GM06990 (cell line): ENCODE measurements at places on chromosomes 12 and 14.

DNA sequence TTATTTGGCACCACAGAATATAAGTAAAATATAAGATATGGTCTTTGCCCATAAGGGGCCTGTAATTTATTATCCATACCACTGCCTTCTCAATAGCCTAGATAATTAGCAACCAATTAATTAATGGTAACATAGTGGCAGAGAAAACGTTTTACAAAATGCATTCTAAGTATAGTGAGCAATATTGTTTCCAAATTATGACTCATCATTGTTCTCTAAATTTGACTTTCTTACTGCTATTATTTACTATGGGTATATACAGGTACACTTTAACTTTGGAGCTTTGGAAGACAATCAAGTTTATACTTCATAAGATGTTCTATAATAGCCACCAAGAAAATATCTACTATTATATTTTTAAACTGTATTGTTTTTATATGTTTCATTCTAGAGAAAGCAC lies 26.7 kb downstream of the DCP1B start:
- DNase-seq: no peak

DNA sequence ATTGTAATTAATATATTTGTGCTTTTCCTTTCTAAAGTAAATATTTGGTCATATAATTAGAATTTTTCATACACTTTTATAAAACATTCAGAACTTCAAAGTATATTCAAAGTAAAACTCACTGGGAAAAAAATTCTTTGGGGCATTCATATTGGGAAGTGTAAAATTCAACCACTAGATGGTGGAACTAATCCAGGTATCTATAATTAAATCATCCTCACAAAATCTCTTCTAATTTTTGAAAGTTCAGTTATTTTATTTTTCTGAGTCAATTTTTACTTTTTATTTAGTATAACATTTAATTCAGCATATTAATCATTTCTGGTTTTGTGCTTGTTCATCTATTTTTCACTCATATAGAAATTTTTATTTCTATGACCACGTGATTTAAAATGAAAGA lies 81.0 kb downstream of the NTS start:
- DNase-seq: no peak

- DNase-seq: no peak
Observed at GRCh38 chr14:91238661-91239060, 5.8 kb downstream of the GPR68 start.

DNA sequence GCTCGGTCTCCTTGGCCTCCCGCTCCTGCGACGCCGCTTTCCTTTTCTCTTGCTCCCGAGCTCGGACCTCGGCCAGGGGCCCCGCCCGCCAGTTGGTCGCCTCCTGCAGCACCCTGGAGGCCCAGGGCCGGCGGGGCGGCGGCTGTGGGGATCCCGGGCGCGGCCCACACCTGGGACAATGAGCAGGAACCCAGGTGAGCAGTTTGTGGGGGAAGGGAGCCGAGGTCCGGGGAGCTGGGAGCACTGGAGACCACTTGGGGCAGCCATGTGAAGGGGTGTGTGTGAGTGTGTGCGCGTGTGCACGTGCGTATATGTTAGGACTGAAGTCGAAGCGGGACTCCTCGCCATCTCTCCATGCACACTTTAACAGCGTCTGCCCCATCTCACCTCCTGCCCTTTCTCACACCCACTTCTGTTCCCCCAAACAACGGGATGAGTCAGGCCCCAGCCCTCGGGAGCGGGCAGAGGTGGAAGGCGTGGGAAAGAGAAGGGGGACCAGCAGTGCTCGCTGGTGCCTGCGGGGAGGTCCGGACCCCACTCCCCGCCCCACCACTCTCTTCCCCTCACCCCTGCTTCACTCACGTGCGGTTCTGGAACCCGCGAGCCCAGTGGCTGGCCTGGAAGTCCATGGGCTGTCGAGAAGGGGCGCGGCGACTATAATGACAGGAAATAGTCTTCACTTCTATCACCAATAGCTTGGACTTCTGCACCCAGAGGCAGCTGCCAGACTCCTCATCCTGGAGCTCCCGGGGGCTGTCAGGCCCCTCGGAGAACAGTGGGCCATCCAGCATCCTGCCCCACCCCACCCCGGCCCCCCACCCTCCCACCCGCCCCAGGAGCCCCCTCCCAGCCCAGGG lies 450 bp downstream of the DDN start:
- no peak for DNase-seq

GRCh38 chr12:116018282-116018681 lies 259.2 kb downstream of the MED13L start:
- DNase-seq: no peak

GRCh38 chr14:38404100-38404541 lies 148.2 kb upstream of the CLEC14A start:
- no peak for DNase-seq

DNA sequence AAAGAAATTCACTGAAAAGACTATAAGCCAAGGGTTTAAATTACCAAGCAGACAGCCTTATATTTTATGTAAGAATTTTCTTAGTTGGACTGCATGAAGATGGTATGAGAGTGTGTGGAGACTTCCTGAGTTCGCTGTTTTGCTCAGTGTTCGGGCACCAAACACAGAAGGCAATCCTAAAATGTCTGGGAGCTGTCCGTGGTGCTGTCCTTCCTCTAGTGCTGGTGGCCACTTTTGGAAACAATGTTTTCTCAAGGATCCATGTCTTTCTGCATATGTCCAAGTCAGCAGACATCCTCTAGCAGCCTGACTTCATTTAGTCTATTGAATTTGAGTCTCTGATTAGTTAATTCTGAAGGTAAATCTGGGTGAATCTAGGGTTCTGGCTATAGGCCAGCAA lies 135.8 kb downstream of the SLC8A3 start:
- DNase-seq: no peak

GRCh38 chr14:102207831-102208365 lies 68.2 kb downstream of the WDR20 start:
- no peak for DNase-seq

- DNase-seq: no peak
Observed at GRCh38 chr12:31756977-31757420, 28.2 kb upstream of the AMN1 start.

GRCh38 chr12:75650595-75651341 lies 139.4 kb upstream of the KRR1 start:
- DNase-seq: no peak

DNA sequence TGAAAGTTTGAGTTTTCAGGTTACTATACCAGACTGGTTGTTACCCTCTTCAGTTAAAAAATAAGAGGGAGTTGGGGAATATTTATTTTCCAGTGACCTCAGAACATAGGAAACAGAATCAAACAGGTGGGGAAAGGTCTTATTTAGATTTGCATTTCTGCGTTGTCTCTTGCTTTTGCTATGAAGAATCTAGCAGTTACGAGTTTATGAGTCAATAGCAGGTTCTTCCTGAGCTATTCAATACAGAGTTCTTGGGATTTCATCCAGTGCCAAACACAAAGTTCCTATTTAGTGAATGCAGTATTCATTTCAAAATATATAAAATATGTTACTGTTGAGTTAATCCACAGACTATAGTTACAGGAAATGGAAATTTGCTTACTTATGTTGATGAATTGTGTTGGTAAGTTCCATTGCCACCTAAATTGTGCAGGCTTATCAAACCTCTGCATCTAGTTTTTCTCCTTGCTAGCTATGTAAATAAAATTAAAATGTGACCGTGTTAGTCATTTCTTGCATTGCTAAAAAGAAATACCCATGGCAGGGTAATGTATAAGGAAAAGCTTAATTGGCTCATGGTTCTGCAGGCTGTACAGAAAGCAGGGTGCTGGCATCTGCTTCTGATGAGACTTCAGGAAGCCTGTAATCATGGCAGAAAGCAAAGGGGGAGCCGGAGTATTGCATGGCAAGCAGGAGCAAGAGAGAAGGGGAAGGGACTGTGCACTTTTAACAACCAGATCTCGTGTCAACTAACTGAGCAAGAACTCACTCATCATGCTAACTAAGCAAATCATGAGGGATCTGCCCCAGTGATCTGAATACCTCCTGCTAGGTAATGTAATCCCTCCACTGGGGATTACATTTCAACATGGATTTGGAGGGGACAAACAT lies 110.2 kb downstream of the KTN1 start:
- DNase-seq: no peak

DNA sequence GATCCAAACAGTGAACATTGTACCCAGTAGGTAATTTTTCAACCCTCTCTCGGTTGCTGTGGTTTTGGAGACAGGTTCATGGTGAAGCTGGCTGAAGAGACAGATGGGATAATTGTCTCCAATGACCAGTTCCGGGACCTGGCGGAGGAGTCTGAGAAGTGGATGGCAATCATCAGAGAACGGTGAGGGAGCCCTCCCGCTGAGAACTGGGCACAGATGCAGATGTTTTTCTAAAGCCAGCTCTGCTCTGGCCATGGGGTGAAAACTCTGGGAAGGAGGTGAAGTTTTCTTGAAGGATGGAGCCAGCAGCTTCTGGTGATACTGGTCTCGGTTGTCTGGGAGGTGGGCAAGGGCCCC lies 6.2 kb downstream of the KHNYN start:
- no peak for DNase-seq

DNA sequence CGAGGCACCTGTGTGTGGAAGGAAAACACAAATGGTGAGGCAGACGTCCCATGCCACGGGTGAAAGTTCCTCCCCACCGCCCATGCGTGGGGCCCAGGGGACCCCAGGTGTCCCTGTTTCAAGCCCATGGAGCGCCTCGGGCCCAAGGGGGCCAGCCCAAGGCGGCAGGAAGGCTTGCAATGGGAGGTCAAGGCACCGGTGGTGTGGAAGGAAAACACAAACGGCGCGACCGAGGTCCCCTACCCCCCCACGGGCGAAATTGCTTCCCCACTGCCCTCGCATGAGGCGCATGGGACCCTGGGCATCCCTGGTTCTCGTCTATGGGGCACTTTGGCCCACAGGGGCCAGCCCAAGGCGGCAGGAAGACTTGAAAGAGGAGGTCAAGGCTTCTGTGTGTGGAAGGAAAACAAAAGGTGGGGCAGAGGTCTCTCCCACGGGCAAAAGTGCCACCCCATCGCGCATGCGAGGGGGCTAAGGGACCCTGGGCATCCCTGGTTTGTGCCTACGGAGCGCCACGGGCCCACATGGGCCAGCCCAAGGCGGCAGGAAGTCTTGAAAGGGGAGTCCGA lies 379.4 kb downstream of the ALG10 start:
- DNase-seq: no peak

DNA sequence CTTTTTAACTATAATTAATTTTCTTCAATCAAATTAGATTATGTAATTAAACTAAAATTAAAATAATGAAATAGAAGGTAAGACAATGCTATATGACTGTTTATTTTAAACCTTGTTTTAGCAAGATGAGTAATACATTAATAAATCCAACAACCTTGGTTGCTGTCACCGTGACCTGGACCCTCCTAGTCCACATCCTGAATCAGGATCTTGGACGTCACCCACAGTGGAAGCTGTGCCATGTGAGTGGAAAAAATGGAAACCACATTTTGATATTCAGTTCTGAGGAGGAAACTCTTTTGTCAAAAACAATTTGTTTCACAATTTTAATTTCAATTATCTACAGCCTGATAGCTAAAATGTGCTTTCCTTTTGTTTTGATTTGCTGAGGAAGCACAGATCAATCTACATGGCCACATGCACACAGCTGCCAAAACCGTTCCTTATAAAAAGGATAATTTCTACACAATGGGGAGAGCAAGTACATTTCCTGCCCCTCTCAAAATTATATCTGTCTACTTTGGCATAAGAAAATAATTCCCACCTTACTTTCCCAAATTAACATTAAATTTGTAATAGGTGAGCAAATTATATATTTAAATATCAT lies 255.5 kb downstream of the RASSF9 start:
- DNase-seq: no peak

DNA sequence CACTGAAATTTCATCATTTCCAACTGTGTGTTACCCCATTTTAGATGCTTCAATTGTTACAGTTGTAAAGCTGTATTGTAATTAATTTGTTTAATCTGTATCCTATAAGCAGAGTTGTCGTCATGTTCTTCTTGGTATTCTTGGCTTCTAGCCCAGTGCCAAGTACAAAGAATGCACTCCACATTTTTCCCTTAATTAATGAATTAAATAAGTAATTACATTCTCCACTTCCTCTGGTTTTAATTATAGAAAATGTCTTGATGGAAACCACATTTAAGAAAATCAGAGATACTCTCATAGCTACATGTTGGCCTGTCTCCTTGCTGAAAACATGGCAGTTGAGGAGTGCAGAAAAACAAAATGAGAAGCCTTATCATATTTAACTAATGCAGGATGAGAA lies 746 bp downstream of the DNAI7 start:
- no peak for DNase-seq

- no peak for DNase-seq
Observed at GRCh38 chr14:30528119-30528518, 30.8 kb upstream of the G2E3 start.

GRCh38 chr12:68932128-68932960 lies 627 bp downstream of the CPM start:
- no peak for DNase-seq

DNA sequence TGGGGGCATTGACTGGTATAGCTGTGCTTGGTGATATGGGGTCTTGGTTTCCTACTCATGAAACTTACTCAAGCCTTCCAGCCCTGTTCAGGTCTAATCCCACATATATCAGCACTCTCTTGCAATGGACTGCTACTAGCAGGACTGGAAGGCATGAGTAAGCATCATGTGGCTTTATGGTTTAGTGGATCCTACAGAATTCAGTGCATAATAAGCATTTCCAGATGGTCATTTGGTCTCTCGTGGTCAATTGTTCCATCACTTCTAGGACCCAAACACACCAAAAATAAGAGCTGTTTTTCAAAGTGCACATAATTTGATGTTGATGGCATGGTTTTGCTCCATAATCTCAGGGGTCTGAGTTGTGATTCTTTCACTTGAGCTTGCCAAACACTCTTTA lies 114.4 kb downstream of the LMNTD1 start:
- DNase-seq: no peak

- no peak for DNase-seq
Observed at GRCh38 chr12:14618983-14619382, 51.3 kb upstream of the PLBD1 start.

- no peak for DNase-seq
Observed at GRCh38 chr12:168763-169525, 45.0 kb downstream of the SLC6A12 start.

DNA sequence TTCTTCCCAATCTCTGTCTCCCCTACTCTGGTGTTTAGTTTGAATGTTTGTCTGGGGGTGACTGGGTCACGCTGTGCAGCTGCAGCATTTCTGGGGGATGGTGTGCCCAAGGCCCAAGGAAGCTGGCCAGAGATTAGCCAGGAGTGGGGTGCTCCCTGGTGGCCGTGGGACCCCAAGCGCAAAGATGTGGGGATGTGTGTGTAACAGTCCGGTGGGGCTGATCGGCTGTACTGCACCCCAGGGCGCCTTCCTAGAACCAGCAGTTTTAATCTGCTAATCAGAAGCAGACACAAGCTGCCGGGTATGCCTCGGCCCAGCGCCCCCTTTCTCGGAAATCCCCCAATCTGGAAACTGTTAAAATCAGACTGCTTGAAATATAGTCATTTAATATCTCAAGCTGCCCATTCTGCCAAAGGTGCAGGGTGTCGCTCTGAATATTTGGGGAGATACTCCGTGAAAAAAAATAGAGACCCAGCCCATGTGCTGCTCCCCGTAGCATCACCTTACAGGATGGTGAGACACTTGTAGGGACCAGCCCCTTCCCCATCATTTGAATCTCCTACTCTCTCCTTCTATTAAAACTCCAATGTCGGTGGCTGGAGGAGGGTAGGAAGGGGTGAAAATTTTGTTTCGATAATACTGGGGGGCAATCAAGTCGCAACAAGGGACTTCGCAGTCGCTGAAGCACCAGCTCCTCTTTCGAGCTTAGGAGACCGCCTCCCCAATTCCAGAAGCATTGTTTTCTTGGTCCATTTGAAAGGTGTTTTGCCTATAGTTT lies 4.3 kb downstream of the HOXC9 start:
- no peak for DNase-seq
